H9 (cell line): ENCODE measurements at places on chromosomes 11 and 22. TPM values are rescaled to one million over a fixed set of nuclear protein-coding genes. Genes with fewer than 3 reads are reported as not detected.

DNA sequence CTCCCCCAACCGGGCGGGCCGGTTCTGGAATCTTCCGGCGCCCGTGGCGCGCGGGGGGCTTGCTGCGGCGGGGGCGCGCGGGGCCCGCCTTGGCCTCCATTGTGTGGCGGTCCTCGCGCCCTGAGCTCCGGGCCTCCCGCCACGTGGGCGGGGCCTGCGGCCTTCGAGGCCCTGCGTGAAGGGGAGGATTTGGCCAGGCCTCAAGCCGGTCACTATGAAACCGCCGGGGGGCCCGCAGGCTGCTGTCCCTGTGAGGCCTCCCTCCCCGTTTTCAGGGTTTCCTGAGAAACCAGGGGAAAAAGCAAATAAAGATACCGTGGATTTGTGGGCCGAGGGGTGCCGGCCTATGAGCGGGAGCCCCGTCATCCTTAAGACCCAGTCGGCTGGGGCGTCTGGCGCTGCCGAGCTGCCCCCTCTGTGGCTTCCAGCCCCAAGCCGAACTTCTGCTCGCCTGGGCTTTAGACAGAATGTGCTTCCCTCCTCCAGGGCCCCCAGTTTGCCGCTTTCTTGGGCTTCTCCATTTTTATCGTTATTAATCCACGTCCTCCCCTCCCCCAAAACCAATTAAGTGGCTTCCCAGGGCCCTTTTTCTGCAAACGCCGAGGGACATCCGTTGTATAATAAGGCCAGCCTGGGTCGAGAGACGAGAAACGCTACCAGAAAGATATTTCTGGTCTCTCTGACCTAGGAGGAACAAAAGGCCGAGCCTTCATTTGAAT lies 602 bp downstream of the EWSR1 start:
- DNase-seq = no peak
- peaks cover 8% of the 10 kb centered on the region for H3K4me1 ChIP-seq
- peak overlapping the region; percentile 72 for H3K27ac ChIP-seq

DNA sequence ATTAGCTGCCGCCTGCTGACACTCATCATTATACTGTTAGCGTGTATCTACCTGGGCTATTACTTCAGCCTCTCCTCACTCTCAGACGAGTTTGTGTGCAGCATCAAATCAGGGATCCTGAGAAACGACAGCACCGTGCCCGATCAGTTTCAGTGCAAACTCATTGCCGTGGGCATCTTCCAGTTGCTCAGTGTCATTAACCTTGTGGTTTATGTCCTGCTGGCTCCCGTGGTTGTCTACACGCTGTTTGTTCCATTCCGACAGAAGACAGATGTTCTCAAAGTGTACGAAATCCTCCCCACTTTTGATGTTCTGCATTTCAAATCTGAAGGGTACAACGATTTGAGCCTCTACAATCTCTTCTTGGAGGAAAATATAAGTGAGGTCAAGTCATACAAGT lies 51.1 kb downstream of the PANX1 start:
- H3K4me1 ChIP-seq = 0 out of 2 replicates have a peak, but pooled peaks cover 2% of the 10 kb centered on the region
- DNase-seq = no peak
- H3K36me3 ChIP-seq = peaks cover 38% of the 10 kb centered on the region
- H3K4me3 ChIP-seq = no peak overlapping the region

DNA sequence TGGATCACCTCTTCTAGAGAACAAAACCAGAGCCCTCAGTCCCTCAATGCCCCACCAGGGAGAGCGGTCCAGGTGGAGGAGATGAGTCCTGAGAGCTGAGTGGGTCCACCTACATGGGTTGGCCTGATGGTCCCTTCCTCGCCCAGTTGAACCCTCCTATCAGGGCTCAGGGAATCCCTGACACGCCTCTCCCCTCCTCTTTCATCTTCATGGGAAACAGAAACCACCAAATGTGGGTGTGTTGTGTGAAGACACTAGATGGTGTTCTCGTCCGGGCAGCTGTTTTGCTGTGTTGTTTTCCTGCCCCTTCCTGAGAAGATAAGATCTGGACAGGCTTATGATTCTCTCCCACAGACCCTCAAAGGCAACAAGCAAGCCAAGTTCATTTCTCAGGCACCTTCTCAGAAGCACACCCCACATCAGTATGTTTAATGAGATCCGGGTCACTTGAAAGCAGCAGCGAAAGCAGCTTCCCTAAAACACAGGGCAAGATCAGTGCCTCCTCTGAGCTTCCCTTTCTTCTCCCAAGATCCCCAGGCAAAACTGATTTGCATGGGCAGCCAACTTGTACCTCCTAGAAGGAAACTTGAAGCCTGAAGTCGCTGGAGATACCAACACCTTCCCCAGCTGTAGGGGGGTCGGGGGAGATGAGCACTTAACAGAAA lies 35.3 kb upstream of the POU2AF1 start:
- no peaks in the 10 kb centered on the region; the same call in 2 of the 3 replicates for H3K36me3 ChIP-seq
- H3K27me3 ChIP-seq = no peaks in the 10 kb centered on the region
- DNase-seq = no peak
- H3K4me3 ChIP-seq = no peak overlapping the region
- no peaks in the 10 kb centered on the region for H3K4me1 ChIP-seq
- no peak overlapping the region for H3K27ac ChIP-seq

- H3K4me3 ChIP-seq = no peak overlapping the region
- H3K27me3 ChIP-seq = no peaks in the 10 kb centered on the region
- no peaks in the 10 kb centered on the region for H3K4me1 ChIP-seq
- no peak for DNase-seq
Observed at GRCh38 chr22:28788601-28789000, 11.8 kb downstream of the XBP1 start.

GRCh38 chr22:43441751-43442150 lies 29.9 kb downstream of the MPPED1 start:
- H3K4me1 ChIP-seq = no peaks in the 10 kb centered on the region
- H3K27ac ChIP-seq = no peak overlapping the region
- H3K4me3 ChIP-seq = no peak overlapping the region
- no peaks in the 10 kb centered on the region for H3K27me3 ChIP-seq

- no peaks in the 10 kb centered on the region for H3K36me3 ChIP-seq
- DNase-seq = no peak
- no peaks in the 10 kb centered on the region for H3K27me3 ChIP-seq
- no peaks in the 10 kb centered on the region for H3K4me1 ChIP-seq
Observed at GRCh38 chr11:27926486-27926885, 181.5 kb downstream of the KIF18A start.

GRCh38 chr11:62394825-62395538 lies 23.9 kb upstream of the SCGB1A1 start:
- H3K36me3 ChIP-seq = no peaks in the 10 kb centered on the region
- peaks cover 4% of the 10 kb centered on the region; the same call in 1 of the 2 replicates for H3K4me1 ChIP-seq
- no peak overlapping the region for H3K27ac ChIP-seq
- no peaks in the 10 kb centered on the region for H3K27me3 ChIP-seq
- H3K4me3 ChIP-seq = peak overlapping the region; percentile 70

Gene ACR
- total RNA-seq = 0.35 TPM in 1 of 2 replicates, not detected in the other
